ENCODE measurements at places on chromosomes 1 and 21.

DNA sequence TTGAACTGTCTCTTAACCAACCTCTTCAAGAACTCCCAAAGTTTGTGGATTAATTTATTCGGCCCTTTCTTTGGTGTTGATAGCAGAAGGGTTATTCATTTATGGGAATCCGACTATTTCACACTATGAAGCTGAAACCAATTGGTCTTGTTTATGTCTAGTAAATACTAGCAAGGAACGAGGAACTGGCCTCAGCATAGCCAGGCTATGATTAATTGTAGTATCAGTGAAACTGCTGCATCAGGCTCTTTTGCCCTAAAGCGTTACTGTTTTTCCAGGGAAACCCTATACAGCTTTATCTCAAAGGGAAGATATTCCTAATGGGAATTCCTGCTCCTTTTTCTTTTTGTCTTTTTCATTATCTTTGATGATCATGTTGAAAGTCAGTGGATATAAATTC, 35.1 kb downstream of the CLEC20A start:
- DNase-seq: no peak

- no peak for DNase-seq
Observed at GRCh38 chr1:229665912-229666558, 40.0 kb downstream of the URB2 start.

- no peak for DNase-seq
Observed at GRCh38 chr1:20079661-20080305, 9.8 kb downstream of the PLA2G5 start.

DNA sequence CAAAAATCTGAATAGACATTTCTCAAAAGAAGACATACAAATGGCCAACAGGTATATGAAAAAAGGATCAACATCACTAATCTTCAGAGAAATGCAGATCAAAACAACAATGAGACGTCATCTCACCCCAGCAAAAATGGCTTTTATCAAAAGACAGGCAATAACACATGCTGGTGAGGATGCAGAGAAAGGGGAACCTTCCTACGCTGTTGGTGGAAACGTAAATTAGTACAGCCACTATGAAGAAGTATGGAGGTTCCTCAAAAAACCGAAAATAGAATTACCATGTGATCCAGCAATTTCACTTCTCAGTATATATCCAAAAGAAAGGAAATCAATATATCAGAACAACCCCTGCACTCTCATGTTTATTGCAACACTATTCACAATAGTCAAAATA, 65.1 kb upstream of the ATP1B1 start:
- DNase-seq: no peak

GRCh38 chr1:18901952-18902522, 318 bp downstream of the ALDH4A1 start:
- DNase-seq: no peak

- DNase-seq: no peak
Observed at GRCh38 chr1:176033881-176034280, 173.2 kb downstream of the COP1 start.

Data from HS-27A (cell line).